ENCODE measurements at places on chromosomes 12 and 14.

- DNase-seq: no peak
These were observed 466.6 kb downstream of the FOXG1 start for GRCh38 chr14:29233188-29233587.

- no peak for DNase-seq
These were observed 979 bp downstream of the DDX54 start for GRCh38 chr12:113184098-113184899.

GRCh38 chr14:74155287-74155686 is 70.5 kb downstream of the LIN52 start:
- no peak for DNase-seq

DNA sequence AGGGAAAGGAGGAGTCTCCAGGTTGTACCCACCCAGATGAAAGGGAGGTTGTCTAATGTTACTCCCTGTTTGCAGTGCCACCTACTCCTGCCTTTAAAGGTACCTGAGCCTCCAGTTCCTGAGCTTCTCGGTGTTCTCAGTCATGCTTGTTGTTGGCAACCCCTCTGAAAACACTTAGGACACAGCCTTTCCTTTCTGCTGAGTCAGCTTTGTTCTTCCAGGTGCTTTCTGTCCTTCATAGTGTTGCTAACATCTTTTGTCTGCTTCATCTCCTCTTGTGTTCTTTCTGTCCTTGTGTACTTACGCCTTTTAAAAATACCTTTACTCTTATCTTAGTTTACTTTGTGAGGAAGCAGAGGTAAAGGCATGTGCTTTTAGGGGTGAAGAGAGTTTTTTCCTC is 97.0 kb upstream of the NEDD1 start:
- no peak for DNase-seq

GRCh38 chr12:32859389-32859788 is 37.2 kb downstream of the PKP2 start:
- DNase-seq: no peak

GRCh38 chr12:15322164-15323061 is at the start of gene PTPRO:
Gene PTPRO (plus strand): TSS chr12:15322508.
- no peak for DNase-seq

DNA sequence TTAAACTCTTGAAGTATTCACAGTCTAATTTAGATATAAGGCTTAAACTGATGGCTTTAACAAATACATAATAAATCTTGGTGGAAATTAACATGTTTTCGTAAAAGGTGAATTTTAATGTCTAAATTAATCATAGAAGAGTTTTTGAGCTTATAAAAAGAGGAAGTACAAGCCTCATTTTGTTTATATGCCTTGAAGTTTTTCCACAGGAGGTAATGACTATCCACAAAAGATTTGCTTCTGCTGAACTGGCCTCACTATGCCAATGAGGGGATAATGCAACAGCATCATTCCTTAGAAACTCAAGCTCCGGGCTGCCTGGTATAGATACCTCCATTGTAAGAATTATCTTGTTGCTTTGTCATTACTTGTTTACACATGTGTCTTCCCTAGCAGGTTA is 175.6 kb downstream of the DUSP6 start:
- no peak for DNase-seq

- no peak for DNase-seq
These were observed 463.4 kb downstream of the LRFN5 start for GRCh38 chr14:42070031-42070430.

DNA sequence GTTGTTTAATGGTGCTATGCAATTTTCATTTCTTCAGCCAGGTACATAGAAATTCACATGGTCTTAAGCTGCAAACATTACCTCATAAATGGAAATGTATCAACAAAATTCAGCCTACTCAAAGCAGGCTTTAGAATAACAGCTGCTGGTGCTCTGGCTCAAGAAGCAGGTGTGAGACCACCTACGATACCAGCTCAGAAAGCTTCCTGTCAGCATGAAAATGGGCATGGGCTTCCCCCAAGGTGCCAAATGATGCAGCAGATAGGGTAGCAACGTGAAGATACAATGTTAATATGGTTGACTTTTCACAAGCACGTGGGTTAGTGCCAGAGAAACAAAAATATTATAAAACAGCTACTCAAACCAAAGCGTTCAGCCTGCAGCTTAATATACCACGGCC is 343.4 kb upstream of the PRICKLE1 start:
- no peak for DNase-seq

DNA sequence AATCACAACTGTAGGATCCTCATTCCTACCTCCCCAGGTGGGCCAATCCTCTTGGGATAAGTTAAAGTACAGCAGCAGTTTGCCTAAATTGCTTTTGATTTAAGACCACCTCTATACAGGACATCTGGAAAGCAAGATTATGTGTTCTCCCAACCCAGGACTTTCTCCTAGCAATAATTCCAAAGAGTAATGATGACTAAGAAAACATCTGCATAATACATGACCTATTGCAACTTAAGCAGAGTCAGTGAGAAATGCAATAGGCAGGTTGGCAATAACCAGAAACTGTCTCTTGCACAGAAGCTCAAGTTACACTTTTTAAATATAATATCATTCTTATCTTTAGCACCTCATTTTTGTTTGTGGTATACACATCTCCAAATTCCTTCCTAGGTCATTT is 275.4 kb downstream of the TRHDE start:
- no peak for DNase-seq

GRCh38 chr14:23362200-23362599 is 2.8 kb downstream of the EFS start:
- DNase-seq: no peak

DNA sequence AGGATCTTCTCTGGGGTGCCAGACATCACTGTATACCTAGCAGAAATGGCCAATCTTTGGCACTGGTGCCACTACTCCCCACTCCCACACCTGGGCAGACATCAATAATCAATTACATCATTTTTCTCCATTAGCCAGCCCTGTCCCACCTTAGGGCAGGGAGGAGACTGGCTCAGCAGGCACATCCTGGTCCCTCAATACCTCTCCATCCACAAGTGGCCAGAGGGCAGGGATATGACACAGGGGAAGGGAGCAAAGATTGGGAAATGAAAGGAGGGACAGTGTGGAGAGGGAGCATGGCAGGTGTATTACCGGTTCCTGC is 10.2 kb downstream of the RAPGEF3 start:
- no peak for DNase-seq

GRCh38 chr12:58513852-58514251 is 406.5 kb downstream of the LRIG3 start:
- DNase-seq: no peak

GRCh38 chr12:72631926-72632685 is 359.9 kb downstream of the TRHDE start:
- no peak for DNase-seq

- no peak for DNase-seq
These were observed 111.3 kb downstream of the AEBP2 start for GRCh38 chr12:19550626-19551025.

- no peak for DNase-seq
These were observed 38.8 kb upstream of the TDRD9 start for GRCh38 chr14:103889313-103890051.

GRCh38 chr12:110846615-110847566 is at the start of gene CCDC63:
Gene CCDC63 (plus strand): TSS chr12:110846987. CDS start chr12:110852955, 5,968 bp downstream.
- peak; percentile 19 for DNase-seq

GRCh38 chr12:52495389-52495788 is 2.3 kb upstream of the KRT6A start:
- DNase-seq: no peak

GRCh38 chr12:96886998-96887677 is 19.9 kb upstream of the NEDD1 start:
- DNase-seq: no peak

GRCh38 chr12:38772437-38772836 is 133.0 kb downstream of the CPNE8 start:
- no peak for DNase-seq

DNA sequence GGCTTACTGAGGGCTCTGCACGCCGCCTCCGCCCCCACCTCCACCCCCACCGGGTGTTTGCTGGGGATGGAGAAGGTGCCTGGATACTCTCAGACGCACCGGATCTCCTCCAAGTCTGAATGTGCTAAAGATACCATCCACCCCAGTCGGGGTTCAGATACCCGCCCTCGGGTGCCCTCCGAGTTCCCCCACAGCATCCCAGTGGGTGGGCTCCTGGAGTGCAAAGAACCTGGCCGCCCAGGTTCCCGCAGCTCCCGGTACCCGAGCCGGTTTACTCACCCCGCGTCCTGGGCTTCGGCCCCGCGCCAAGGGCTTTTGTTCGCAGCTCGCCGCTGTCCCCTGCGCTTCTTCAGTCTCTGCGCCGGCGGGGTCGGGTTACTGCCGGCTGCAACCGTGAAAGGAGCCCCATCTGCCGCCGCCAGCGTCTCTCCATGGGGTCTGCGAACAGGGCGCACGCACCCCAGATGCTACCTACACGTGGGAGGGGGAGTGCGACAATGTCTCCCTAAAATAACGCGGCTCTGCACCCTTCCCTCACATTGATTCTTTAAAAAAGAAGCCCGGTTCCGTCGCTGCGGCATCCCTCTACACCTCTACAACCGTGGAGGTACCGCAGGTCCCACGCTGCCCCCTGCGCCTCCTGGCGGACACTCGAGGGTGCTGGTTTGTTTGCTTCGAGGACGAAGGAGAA is at the start of gene CCDC177:
Gene CCDC177 (minus strand): TSS at position 609 of the 691 bp plus-strand sequence. CDS start 1,249 bp downstream, outside the sequence.
- DNase-seq: peak; percentile 73

DNA sequence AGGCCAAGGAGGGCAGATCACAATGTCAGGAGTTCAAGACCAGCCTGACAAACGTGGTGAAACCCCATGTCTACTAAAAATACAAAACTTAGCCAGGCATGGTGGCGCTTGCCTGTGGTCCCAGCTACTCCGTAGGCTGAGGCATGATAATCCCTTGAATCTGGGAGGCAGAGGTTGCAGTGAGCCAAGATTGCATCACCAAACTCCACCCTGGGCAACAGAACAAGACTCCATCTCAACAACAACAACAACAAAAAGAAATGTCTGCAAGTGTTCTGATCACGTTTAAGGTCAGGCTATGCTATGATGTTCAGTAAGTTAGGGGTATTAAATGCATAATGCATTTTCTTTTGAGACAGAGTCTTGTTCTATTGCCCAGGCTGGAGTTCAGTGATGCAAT is 6.7 kb upstream of the PLD4 start:
- DNase-seq: no peak

GRCh38 chr12:95601091-95601961 is 50.0 kb upstream of the USP44 start:
- DNase-seq: no peak

GRCh38 chr12:129681151-129681550 is 222.7 kb downstream of the TMEM132D start:
- no peak for DNase-seq

- no peak for DNase-seq
These were observed 115.6 kb downstream of the SLC38A4 start for GRCh38 chr12:46710125-46710743.

GRCh38 chr14:21234112-21234511 is 35.1 kb downstream of the HNRNPC start:
- DNase-seq: no peak

DNA sequence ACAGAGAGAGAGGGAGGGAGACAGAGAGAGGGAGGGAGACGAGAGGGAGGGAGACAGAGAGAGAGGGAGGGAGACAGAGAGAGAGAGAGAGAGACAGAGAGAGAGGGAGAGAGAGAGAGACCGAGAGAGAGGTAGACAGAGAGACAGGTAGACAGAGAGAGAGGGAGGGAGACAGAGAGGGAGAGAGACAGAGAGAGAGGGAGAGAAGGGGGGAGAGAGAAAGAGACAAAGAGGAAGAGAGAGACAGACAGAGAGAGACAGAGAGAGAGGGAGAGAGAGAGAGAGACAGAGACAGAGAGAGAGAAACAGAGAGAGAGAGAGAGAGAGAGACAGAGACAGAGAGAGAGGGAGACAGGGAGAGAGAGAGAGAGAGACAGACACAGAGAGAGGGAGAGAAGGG is 47.8 kb upstream of the GALNT9 start:
- DNase-seq: no peak

- DNase-seq: no peak
These were observed 3.4 kb downstream of the CHGA start for GRCh38 chr14:92926180-92926845.

- DNase-seq: no peak
These were observed 135.0 kb upstream of the LRIG3 start for GRCh38 chr12:59055204-59055860.

DNA sequence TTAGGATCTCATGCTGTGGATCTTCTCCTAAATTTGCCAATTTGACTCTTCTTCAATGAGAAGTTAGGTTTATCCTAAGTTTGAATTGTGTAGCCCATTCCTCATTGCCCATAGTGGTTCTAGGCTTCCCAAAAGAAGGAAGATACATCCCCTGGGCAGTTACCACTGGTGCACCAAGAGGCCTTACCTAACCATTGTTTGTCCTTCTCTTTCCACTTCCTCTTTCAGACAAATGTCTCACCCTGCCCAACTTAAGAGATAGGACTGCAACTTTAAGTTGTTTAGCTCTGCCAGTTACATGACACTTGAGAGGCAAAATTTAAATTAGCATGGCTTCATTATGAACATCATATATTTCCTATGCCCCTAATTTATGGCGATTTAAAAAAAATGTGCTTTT is 9.4 kb upstream of the KCNH3 start:
- no peak for DNase-seq

GRCh38 chr12:115468087-115468510 is 784.1 kb upstream of the TBX3 start:
- no peak for DNase-seq

DNA sequence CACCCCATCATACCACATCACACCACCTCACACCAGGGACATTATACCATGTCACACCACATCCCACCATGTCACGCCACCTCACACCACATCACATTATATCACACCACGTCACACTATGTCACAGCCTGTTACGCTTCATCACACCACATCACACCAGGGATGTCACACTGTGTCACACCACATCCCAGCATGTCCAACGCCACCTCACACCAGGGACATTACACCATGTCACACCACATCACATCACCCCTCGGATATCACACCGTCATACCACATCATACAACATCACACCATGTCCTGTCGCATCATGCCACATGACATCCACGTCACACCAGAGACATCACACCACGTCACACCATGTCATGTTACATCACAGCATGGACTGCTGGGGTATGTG is 235.5 kb downstream of the TMEM121 start:
- no peak for DNase-seq

DNA sequence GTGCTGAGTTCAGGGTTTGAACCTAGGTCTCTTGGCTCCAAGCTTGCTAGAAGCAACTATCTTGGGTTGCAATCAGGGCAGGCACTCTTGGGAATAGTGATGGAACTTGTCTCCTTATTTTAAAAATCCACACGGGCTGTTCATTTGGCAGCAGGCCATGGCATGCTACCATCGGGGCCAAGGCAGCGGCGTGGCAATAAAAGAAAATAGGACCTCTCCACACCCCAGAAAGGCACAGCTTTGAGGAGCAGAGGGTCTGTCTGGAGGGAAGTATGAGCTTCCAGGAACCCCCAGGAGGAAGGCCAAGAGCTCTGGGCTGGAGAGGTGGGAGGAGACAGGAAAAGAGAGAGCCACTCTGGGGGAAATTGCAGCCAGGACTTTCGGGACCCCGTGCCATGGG is 15.3 kb downstream of the RPS6KL1 start:
- DNase-seq: no peak

- DNase-seq: no peak
These were observed 72.0 kb downstream of the DICER1 start for GRCh38 chr14:95085321-95085720.

- no peak for DNase-seq
These were observed at the start of gene LTBR for GRCh38 chr12:6383572-6384498. Gene LTBR (plus strand): TSS chr12:6384162. CDS start chr12:6384359, 197 bp downstream.

- no peak for DNase-seq
These were observed 14.1 kb downstream of the PRKAB1 start for GRCh38 chr12:119681728-119682638.

All from activated CD4-positive, alpha-beta T cell treated with anti-CD3 and anti-CD28 coated beads for 4 hours (primary cell).